ENCODE measurements at places on chromosomes 4 and X.

DNA sequence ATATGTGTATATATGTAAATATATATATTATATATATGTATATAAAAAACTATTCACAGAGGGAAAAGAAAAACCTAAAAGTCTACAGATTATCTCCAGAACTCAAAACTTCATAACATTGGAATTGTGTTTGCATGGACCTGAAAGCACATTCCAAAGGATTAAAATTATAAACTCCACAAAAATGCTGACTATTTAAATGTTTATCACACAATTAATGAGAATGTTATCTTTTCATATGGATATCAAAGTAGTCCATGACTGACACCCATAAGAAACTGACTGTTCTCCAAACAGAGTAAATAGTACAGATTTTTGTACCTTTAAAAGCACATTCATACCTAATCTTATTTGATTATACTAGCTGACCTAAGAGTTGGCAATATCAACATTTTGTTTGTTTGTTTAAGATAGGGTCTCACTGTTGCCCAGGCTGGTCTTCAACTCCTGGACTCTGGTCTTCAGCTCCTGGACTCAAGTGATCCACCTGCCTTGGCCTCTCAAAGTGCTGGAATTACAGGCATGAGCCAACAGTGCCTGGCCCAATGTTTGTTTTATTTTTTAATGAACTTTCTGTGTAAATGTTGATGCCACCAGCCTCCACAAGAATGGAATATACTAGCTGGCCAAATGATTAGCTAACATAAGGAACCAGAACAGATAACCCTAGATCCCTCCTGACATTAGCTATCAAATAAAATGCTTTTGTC lies 50.0 kb downstream of the SLC39A8 start:
- DNase-seq = no peak

DNA sequence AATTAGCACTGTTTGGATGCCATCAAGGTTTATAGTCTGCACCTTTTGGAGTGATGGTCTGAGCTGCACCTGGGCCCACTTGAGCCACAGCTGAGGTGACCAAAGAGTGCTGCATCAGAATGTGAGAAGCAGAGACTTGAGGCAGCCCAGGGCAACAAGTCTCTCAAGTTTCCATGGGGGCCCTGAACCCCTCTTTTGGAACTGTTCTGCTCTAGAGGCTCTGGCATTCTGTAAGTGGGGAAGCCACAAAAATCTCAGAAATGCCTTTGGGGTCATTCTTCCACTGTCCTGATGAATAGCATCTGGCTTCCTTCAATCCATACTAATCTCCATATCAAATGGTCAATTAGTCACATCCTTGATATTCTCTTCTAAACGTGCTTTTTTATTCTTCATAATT lies 298.4 kb upstream of the MAOA start:
- DNase-seq = no peak

GRCh38 chr4:181860157-181860556 lies 383.0 kb upstream of the TENM3 start:
- DNase-seq = no peak

DNA sequence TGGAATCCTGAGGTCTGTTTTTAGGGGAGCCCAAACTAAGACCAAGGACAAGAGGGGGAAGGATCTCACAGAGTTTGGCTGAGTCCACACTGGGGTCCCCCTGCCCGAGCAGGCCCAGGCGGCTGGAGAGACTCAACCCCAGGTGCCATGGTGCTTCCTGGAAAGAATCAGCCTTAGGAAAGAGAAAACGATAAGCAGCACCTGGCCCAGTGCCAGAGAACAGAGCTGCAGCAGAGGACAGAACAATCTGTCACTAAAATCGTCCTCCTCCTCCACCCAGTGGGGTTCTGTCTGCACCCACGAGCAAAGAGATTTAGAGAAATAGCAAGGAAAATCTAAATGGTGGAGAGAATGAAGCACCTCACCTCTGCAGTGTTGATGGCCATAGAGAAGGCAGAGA lies 470.5 kb downstream of the BCOR start:
- DNase-seq = no peak

GRCh38 chr4:64715741-64716140 lies 306.5 kb upstream of the TECRL start:
- no peak for DNase-seq

DNA sequence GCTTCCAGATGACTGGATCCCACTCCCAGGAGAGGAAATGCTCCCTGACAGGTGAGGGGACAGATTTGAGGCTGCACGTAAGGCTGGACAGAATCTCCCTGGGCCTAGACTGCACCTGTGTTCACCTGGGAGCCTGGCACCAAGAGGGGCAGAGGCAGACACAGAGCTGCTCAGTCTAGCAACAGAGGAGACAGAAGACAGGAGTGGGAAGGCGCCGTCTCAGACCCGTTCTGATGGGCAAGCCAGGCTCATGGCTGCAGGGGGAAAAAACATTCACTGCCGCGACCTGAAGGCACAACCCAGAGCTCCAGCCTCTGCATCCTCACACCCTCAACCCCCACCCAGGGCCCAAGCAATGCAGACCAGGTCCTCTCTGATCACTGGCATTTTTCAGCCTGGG lies 16.8 kb downstream of the BCAP31 start:
- DNase-seq = no peak

- no peak for DNase-seq
Measured at GRCh38 chr4:32374206-32374605, 1654.0 kb downstream of the PCDH7 start.

- DNase-seq = peak; percentile 5
Measured at GRCh38 chrX:107827030-107827831, 1.6 kb downstream of the MID2 start.
